CD4-positive, alpha-beta T cell treated with Interleukin-17A for 4 hours (primary cell): ENCODE measurements at places on chromosomes 16 and 17.
A peak's percentile ranks its signal among the peaks of the same experiment; 100 is the strongest.

DNA sequence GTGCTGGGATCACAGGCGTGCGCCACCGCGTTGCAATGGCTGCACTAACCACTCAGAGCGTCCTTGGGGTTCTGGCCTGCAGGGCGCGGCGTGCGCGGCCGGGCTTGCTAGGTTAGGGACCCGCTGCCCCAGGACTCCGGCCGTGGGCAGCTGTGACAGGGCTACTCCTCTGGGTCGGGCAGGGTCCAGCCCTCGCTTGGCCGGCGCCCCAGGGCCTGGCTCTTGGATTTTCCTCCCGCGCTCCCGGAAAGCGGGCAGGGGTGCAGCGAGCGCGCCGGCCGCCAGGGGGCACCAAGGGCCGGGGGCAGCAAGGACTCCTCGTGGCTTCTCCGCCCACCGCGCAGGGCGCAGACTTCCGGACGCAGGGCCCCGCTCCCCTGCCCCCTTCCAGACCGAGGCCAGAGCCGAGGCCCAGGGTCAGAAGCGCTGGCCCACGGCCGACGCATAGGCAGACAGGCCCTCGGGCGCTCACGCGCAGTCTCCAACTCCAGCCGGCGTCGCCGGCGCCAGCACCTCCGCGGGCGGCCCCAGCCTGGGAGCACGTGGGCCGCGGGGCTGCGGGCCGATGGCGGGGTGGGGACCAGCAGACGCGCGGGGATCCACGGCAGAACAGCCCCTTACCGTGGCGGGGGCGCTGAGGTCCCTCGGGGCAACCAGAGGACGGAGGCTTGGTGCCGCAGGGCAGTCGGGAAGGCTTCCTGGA lies 355 bp downstream of the TLE7 start:
- peak; percentile 39 for DNase-seq

GRCh38 chr16:72635104-72635503 lies 412.8 kb downstream of the ZFHX3 start:
- DNase-seq, result no peak

- no peak for DNase-seq
Measured at GRCh38 chr16:22270525-22270924, 26.7 kb upstream of the POLR3E start.

DNA sequence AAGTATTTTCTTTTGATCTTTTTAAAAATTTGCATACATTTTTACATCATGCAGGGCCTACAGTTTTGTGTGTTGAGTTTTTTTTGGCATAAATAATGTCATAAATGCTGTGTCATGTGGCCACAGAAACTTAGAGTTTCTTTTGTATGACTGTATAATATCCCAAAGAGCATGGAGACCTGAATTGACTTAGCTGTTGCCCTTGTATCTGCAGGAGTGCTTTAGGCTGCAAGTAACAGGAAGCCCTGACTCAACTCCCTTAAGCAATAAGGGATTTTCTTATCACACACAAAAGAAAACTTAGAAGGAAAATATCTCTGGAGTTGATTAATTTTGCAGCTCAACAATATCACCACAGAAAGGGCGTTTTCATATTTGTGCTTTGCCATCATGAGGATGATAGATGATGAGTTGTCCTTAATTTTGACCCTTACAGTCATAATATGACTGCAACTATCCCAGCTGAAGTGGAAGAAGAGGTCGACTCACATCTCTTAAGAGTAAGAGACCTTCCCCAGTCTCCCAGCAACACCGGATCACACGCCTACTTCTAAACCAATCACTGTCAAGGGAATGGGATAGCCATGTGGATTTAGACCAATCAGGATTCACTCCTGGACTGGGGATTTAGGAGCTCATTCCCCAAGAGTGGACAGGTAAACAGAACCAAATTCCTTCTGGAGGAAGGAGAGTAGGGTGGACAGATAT lies 138.9 kb downstream of the GSG1L start:
- DNase-seq, result no peak

DNA sequence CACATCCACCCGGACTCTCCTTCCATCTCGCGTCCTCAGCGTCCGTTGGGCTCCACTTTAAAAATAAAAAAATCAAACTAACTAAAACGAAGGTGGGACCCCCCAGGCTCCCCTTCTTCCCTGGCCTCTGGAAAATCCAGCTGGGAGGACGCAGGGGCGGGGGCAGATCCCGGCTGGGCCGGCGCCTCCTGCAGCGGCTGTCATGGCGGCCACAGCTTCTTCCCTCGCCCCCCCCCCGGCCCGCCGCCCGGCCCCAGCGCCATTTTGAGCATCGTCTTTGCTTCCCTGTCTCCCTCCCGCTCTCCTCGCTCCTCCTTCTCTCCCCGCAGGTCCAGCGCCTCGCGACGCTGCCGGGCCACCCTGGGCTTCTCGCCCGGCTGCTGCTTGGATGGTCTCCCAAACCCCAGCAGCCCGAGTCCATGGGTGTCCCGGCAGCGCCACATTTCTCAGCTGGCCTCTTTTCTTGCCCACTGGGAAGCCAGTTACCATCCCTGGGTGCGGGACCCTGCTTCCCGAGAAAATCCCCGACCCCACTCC lies 3.3 kb downstream of the HOXB2 start:
- peak; percentile 70 for DNase-seq

DNA sequence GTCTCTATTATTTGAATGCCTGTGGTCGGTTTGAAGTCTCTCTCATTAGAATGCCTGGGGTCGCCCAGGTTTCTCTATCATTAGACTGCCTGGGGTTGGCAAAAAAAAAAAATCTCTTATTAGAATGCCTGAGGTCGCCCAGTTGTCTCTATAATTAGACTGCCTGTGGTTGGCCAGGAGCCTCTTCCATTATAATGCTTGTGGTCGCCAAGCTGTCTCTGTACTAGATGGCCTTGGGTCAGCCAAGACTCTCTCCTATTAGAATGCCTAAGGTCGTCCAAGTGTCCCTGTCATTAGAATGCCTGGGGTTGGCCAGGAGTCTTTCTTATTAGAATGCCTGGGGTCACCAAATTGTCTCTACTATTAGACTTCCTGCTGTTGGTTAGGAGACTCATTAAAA lies 2228.4 kb downstream of the TP53TG3F start:
- no peak for DNase-seq

- DNase-seq, result peak; percentile 30
Measured at GRCh38 chr17:76909971-76910760, 42.0 kb downstream of the MGAT5B start.

- no peak for DNase-seq
Measured at GRCh38 chr17:49381033-49381432, 19.0 kb upstream of the ZNF652 start.

DNA sequence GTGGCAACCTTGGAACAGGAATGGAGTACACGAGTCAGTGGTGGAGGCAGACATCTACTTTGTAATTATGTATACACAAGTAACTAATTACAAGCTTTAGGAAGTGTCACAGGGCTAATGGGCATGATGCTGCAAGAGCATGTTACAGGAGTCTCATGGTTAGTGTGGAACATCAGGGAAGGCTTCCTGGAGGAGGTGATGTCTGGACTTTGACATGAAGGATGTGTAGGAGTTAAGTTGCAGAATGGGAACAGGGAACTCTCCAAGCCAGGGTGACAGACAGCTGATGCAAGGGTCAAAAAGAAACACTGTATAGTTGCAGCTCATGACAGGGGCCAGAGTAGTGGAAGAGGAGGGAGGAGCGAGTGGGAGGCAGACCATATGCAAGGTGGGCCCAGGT lies 483.8 kb upstream of the EEF2KMT start:
- no peak for DNase-seq

DNA sequence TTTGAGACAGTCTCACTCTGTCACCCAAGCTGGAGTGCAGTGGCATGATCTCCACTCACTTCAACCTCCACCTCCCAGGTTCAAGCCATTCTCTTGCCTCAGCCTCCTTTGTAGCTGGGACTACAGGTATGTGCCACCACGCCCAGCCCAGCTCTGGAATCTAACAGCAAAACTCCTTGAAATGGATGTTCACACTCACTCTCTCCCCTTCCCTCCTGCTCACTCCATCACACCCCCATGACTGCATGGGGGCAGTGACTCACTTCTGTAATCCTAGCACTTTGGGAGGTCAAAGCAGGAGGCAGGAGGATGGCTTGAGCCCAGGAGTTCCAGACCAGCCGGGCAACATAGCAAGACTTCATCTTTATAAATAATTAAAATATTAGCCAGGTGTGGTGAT lies 11.1 kb upstream of the TFAP4 start:
- DNase-seq, result no peak

DNA sequence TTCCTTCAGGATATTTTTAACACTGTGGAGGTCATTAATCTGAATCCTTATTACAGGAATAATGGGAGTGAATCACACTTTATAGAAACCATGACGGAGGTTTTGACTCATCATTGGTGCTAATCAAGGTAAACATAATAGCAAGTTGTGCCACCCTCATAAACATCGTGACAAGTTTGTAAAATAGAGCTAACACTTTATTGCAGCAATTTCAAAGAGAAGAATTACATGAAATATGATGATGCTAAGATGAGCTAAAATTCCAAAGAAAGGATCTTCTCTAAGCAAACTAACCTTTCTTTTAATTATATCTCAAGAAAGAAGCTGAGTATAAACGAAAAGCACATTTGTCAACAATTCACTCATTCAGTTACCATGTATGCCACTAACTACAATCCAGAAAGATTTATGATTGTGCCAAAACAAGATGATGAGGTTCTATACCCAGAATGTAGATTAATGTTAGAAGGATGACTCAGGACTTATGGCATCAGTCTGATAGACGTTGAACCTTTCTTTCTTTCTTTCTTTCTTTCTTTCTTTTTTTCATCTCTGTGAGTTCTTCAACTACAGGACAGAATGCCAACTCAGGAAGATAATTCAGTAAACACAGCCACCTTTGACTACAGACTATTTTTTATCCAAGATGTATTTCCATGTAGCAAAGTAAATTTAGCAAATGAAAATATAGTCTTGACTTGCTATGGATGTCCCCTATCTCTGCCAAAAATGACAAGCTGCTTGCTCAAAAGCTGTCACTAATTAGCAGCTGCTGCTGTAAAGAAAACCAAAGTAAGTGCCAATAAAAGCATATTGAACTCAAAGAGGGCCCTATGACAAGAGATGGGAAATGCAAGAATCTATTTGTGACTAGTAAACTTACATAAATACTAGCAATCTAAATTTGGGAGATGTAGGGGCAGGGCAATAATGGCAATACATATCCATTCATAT lies 23.3 kb downstream of the STAT5B start:
- DNase-seq, result no peak

- DNase-seq, result no peak
Measured at GRCh38 chr16:85206472-85207356, 94.4 kb upstream of the CIBAR2 start.

- DNase-seq, result no peak
Measured at GRCh38 chr17:73371285-73371684, 59.5 kb upstream of the CDC42EP4 start.

- DNase-seq, result no peak
Measured at GRCh38 chr17:41894791-41895331, 23.9 kb downstream of the ACLY start.

DNA sequence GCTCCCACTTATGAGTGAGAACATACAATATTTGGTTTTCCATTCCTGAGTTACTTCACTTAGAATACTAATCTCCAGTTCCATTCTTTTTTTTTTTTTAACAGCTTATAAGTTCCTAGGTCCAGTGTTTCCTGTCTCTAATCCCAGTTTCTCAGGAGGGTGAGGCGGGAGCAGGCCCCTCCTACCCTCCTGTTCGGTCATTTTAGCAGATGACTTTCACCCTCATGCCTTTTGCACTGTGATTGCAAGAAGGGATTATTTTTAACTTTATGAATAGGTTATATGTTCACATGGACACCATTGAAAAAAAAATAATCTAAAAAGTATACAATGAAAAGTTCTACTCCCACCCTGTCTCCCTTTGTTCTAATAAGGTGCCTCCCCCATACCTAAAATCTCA lies 47.6 kb downstream of the CDH1 start:
- no peak for DNase-seq

DNA sequence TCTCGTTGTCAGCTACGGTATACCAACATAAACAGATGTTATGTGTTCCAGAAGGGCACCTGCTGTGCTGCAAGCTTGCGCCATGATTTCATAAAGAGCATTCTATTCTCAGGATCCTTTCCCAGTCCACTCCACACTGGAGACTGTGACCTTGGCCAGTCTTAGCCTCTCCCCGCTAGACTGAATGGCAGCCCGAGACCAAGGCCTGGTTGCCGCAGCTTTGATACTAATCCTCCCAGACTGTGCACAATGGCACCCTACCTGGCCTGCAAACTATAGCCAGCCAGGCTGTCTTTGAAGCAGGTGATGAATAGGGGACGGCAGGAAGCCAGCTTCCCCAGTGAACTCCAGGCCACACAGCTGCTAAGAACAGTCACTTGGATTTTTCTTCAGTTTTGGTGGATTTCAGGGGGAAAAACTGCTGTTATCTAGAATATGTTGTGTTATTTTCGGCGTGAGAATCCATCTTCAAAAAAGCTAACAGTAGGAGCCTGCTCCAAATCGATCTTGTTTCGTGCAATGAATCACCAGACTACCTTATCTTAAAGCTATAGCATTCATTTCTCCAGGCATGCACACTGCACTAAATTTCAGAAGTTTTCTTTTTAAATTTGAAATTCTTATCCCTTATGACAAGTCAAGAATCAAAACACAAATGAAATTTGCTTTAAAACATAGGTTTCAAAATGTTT lies 289.0 kb downstream of the CEP112 start:
- no peak for DNase-seq

- DNase-seq, result no peak
Measured at GRCh38 chr17:15092762-15093161, 172.4 kb downstream of the PMP22 start.

- DNase-seq, result no peak
Measured at GRCh38 chr16:46748775-46749705, 896 bp upstream of the MYLK3 start.

DNA sequence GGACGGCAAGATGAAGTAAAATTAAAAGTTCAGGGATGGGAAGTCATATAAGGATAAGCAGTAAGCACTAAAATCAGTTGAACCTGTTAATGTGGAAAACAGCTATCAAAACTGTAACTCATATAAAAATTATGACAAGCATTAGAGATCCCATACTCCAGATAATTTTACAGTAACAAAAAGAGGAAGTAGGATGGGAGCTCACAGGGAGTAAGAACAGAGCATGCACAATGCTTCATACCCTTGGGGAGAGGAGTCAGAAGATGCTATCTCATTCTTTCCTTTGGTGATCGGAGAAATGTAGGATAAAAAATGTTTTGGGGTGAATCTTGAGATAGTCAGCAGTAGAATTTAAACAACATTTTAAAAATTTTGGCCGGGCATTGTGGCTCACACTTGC lies 164.7 kb upstream of the CACNG5 start:
- no peak for DNase-seq

- DNase-seq, result no peak
Measured at GRCh38 chr17:44903012-44903685, 3.9 kb upstream of the EFTUD2 start.

DNA sequence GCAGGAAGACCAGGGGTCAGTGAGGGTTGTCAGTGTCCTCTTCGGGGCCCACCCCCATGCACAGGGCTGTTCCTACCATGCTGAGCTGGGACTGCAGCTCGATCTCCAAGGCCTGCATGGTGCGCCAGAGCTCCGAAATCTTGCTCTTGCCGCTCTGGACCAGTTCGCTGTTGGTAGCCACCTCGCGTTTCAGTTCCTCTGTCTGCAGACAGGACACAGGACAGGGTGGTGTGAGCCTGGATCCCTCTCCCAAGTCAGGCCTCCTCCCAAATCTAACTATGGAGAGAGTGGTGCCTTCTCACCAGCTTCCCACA lies 90.9 kb downstream of the GOSR1 start:
- DNase-seq, result no peak
